ENCODE measurements at places on chromosomes 3 and 15.

DNA sequence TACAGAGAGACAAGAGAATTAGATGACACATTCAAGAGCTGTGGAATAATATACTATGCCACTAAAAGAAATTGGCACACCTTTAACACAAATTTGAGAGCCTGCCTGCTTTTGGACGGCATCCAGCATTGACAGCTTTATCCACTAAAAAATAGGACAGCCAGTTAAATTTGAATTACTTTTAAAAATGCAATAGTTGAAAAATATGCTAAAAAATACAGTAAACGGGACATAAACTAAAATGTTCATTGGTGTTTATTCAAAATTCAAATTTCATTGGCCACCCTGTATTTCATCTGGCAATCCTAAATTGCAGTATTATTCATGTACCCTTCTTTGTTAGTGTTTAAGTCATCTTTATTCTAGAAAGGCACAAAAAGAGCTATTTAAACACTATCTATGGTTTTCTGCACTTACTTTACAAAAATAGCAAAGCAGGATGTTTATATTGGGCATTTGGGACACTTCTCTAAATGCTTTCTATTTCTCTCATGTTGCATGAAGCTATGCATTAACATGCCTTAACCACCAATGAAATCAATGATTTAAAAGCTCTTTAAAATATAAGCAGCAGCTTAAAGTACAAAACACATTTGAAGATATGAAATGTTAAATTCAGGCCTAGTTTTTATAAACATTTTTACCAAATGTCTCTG, 160.1 kb downstream of the NEK10 start:
- no peak for DNase-seq

DNA sequence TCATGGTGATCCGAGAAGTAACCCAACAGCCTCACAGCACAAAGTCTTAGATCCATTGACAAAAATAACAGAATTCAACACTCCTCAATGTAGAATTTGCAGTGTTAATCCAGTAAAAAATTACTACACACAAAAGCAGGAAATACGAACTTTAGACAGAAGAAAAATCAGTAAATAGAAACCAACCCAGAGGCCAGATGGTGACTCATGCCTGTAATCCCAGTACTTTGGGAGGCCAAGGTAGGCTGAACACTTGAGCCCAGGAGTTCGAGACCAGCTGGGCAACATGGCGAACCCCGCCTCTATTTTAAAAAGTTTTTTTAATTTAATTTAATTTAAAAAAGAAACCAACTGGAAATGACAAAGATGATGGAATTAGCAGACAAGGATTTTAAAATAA, 36.1 kb downstream of the SELENOT start:
- DNase-seq, result no peak

- no peak for DNase-seq
These were observed 295.2 kb downstream of the VGLL3 start for GRCh38 chr3:86695752-86696151.

- no peak for DNase-seq
These were observed 87.4 kb downstream of the NUP210 start for GRCh38 chr3:13332740-13333139.

DNA sequence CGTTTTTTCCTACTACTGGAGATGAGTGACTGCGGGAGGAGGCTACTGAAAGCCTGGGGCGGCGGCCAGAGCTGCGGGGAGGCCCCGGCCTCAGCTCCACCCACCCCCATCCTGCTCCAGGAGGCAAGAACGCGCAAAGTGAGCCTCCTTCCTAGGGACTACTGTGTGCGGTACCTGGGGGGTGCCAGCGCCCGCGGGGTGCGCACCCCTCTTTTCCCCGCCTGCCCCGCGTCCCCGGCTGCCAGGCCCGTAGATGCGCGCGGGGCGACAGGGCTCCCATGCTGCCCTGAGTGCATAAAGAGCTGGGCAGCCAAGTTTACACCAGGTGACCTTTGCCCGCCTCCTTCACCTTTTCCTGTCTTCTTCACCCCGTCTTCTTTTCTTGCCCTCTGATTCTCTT, 2.5 kb upstream of the USF3 start:
- DNase-seq, result no peak

GRCh38 chr15:84937144-84937543, 44.5 kb upstream of the PDE8A start:
- DNase-seq, result no peak

- no peak for DNase-seq
These were observed 22.4 kb upstream of the CORO2B start for GRCh38 chr15:68556139-68556990.

DNA sequence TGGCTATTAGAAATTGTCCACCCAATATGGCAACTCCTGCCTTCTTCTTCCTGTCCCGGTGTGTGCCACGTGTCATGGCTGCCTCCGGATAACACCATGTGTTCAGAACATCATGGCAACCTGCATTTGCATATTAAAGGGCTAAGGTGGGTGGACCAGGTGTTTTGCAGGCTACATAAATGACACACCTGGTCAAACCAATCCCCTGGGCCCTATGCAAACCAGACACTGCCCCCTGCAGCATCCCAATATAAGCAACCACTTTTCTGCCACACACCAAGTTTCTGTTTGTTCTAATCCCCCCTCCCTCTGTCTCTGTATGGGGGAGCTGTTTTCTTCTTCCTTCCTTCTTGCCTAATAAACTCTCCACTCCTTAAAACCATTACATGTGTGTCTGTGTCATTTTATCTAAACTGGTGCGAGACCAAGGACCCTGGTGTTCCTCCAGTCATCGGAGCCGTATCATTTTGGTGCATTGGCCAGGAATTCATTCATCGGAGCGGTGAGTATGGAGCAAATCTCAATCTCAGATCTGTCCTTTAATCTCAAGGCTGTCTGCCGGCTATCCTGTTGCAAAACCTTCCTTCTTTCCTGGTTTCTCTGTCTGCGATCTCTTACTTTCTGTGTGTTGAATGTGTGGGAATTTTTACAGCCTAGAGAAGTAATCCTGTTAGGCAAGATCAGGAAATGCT, 44.5 kb downstream of the NCEH1 start:
- DNase-seq, result no peak

- no peak for DNase-seq
These were observed 2.2 kb downstream of the EIF4A2 start for GRCh38 chr3:186785495-186786018.

DNA sequence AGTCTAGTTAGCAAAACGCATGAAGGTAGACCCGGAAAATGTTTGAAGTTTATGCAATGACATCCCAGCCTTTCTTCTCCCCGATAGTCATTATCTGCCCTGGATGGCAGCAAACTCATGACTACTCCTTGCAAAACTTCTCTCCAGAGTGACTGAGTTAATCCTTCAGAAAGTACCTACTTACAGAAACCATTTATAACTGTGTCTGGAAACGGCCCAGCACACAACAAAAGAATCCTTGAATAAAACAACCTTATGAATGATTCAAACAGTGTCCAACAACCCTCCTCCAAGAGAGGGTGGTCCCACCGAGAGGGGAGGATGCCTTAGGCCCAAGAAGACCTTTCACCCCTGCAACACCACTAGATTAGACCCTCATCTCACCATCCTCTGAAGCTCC, 14.2 kb downstream of the ST8SIA2 start:
- no peak for DNase-seq

DNA sequence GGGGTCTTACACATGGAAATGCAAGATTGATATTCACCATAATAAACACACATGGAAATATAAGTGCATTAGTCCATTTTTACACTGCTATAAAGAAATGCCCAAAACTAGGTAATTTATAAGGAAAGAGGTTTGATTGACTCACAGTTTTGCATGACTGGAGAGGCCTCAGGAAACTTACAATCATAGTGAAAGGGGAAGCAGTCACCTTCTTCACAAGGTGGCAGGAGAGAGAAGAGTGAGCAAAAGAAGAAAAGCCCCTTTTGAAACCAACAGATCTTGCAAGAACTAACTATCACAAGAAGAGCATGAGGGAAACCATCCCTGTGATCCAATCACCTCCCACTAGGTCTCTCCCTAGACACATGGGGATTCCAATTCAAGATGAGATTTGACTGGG, 111.7 kb upstream of the TP63 start:
- no peak for DNase-seq

DNA sequence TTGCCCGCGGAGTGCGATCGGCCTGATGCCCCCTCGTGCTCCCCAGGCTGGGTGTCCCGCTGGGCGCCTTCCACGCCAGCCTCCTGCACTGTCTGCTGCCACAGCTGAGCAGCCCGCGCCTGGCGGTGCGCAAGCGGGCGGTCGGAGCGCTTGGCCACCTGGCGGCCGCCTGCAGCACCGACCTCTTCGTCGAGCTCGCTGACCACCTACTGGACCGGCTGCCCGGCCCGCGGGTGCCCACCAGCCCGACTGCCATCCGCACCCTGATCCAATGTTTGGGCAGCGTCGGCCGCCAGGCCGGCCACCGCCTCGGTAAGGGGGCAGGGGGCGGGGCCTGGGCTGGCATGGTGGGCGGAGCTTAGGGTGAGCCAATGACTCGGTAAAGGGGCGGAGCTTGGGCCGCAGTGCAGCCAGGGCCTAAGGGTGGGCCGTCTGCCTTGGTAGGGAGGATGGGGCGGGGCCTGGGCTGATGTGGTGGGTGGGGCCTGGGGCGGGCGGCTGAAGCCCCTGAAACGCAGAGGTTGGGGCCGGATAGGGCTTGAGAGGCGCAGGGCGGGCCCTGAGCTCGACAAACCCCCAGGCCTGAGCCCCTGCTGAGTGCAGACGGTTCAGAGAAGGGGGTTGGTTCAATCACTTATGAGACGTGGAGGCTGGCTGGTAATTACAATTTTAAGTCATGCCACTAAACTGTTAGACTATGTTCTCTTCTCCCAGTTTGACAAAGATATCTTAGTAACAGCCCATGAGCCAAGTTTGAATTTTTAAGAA, 13.7 kb downstream of the CAND2 start:
- DNase-seq, result peak; percentile 95

DNA sequence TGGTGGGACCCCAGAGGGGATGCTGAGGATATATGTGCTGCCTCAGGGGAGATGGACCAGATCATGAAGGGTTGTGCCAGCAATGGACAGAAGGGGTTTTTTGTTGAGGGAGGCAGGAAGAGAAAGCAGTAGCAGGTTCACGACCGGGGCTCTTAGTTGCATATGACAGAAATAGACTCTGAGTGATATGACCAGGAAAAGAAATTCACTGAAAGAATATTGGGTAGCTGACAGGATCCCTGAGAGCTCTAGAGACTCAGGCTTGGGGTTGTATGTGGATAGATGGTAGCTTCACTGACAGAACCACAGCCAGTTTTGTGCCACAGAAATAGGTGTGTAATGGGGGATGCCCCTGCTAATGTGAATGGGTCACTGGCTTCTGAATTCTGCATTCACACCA, 241.6 kb downstream of the ZNF621 start:
- DNase-seq, result no peak

GRCh38 chr3:32469151-32469874, 33.3 kb downstream of the CMTM6 start:
- DNase-seq, result no peak

DNA sequence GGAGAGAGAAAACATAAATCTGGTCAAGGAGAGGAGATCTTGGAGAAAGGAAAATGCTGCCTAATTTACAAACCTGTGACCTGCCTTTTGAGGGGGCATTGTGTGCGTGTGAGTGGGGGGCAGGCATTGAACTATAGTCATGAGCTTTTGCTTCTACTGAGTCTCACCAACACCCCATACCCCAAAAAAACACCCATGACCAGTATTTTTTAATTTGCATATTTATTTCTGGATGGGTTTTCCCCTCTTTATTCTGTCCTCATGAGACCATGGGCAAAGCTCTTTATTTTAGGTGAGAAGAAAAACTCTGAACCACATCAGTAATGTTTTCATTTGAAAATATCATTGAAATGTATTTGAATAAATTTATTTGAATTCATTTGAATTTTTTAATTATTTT, 20.6 kb downstream of the CD80 start:
- DNase-seq, result no peak

- DNase-seq, result no peak
These were observed 58.8 kb upstream of the GOLGA8B start for GRCh38 chr15:34642247-34642646.

GRCh38 chr3:160001148-160001760, 12.6 kb downstream of the IL12A start:
- DNase-seq, result no peak

- peak; percentile 47 for DNase-seq
These were observed 74.9 kb downstream of the DAPK2 start for GRCh38 chr15:63971427-63971805.

GRCh38 chr15:92048739-92049138, 195.2 kb downstream of the SLCO3A1 start:
- no peak for DNase-seq

DNA sequence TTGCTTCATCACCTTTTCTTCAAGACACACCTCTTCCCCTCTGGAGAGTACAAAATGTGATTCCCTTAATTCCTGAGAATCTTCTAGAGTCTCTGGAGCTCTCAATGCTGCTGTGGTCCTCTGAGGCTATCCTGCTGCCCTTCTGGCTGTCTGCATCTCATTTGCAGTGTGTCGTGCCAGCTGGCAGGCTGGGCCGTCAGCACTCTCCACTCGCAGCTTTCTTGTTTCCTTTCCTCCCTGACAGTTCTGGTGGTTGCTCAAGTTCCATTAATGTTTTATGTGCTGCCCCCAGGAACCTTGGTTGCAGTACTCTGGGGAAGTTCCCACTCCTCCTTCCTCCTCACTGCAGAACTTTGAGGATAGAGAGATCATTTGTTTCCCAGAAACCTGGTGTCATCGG, 210.8 kb upstream of the ROPN1 start:
- DNase-seq, result no peak

- no peak for DNase-seq
These were observed 9.7 kb upstream of the SLC28A2 start for GRCh38 chr15:45242289-45242688.

- no peak for DNase-seq
These were observed 17.1 kb downstream of the MASP1 start for GRCh38 chr3:187274315-187274976.

DNA sequence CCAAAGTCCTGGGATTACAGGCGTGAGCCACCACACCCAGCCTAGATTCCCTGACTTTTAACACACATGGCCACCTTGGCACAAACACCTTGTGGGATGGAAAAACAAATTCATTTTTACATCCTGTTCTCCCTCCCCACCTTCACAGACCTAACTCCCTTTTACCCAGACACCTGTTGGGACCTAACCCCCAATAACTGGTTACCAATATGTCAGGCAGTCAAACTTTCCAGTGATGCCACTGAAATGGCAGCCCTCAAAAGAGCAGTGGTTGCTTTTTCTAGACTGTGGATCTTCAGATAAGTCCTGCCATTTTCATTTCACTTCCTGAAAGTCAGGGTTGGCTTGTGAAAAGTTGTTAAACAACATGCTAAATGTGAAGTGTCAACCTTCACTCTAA, 34.9 kb downstream of the SIN3A start:
- DNase-seq, result no peak

GRCh38 chr3:111824351-111824750, 34.7 kb upstream of the PHLDB2 start:
- no peak for DNase-seq

DNA sequence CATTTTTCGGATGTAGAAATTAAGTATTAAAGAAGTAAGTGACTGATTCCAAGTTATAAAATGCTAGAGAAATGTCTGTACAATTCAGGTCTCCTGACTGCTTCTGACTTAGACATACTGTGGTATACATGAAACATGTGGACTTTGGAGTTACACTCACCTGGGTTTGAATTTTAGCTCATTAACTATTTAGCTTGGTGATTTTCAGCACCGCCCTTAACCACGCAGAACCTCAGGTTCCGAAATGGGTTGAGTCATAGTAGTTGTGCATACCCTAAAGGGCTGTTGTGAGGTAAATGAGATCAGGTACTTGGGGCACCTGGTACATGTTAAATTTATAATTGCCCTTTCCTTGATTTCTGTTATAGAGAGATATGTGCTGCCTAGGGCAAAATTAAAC, 32.9 kb upstream of the UTS2B start:
- DNase-seq, result no peak
